ENCODE measurements at places on chromosomes 16 and 17.
A peak's percentile ranks its signal among the peaks of the same experiment; 100 is the strongest.

DNA sequence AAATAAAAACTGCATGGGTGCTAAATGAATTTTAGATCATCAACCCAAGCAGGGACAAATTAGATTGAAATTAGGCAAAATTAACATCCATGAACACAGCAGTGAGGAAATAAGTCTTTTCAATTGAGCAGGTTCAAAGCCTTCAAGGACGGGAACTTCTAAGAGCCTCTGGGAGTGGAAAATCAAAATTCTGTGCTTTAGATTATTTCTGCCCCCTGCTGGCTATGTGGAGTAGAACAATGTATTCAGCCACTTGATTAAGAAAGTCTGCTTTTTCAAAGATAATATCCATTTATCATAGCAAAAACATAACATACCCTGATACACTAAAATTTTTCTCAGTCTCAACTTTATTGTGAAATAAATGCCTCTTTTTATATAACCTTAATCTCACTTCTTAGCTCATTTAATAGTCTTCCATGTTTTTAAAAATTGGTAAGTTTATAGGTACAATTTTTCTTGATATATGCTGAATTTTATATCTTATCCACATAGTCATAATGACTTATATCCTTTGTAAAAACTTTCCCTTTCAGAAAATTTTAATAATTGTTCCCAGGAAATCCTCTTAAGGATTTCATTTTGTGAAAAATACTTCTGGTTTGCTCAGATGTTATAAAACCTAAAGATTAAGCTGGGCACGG is 28.1 kb upstream of the NOL11 start:
- H3K27ac ChIP-seq, result no peak overlapping the region
- H3K4me3 ChIP-seq, result no peak overlapping the region
- H3K36me3 ChIP-seq, result peaks cover 6% of the 10 kb centered on the region
- no peaks in the 10 kb centered on the region for H3K27me3 ChIP-seq
- no peak for DNase-seq

DNA sequence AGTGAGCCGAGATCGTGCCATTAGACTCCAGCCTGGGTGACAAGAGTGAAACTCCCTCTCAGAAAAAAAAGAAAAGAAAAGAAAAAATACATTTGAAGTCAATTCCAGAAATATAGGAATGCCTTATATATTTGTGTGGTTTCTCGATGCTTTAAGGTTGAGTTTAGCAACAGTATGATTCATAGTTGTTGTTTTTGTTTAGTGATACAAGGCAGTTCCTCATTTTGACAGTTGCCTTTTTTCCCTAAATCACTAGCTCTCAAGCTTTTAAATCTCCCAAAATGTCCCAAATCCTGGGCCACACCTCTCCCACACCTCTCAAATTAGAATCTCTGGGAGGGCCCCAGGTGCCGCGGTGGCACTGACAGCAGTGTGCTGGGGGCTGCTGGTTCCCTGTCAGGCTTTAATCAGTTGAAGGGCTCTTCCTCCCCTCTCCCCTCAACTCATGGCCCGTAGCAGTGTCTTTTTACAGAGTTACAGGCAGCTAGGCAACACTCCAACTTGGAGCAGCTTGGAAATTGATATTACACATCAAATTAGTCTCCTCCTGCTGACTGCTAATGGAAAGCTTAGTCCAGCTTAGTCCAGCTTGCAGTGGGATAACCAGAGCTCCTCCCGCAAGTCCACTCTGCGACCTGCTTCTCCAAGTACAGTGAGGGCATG is 58.4 kb downstream of the EPN2 start:
- H3K4me3 ChIP-seq, result no peak overlapping the region
- no peak overlapping the region for H3K27ac ChIP-seq
- no peaks in the 10 kb centered on the region for H3K36me3 ChIP-seq
- H3K4me1 ChIP-seq, result no peaks in the 10 kb centered on the region
- no peaks in the 10 kb centered on the region for H3K27me3 ChIP-seq

- no peak for DNase-seq
- H3K4me3 ChIP-seq, result no peak overlapping the region
- no peaks in the 10 kb centered on the region for H3K36me3 ChIP-seq
- no peaks in the 10 kb centered on the region for H3K27me3 ChIP-seq
- H3K4me1 ChIP-seq, result no peaks in the 10 kb centered on the region
These were observed 324.1 kb downstream of the ZFHX3 start for GRCh38 chr16:72723781-72724180.

DNA sequence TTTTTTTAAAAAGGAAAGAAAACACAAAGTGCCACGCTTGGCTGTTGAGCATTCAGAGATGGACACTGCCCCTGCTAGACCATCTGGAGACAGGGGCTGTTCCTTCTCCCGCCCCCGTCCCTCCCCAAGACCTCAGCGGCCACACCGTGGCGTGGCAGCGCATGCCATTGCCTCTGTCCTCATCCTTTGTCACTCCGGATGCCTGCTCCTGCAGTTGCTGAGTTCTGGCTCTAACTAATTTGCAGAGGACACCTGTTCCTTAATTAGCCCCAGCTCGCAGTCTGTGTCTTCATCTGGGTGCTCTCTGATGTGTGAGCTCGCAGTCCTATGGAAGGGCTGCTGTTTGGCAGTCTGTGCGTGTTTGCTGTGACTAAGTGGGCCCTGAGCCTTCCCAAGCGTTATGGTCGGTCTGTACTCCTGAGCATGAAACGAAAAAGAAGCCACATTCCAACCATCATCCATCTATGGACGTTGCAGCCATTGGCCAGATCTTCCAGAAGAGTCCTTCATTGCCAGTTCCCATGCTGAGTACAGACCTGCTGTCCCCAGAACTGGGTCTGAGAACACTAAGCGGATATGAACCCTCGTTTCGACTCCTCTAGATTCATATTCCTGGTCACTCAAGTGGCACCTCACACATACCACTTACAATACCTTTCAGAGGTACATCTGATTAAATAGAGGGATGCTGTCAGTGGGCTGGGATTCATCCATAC is 40.9 kb upstream of the NAT9 start:
- no peak overlapping the region for H3K27ac ChIP-seq
- H3K36me3 ChIP-seq, result no peaks in the 10 kb centered on the region
- no peak for DNase-seq
- H3K4me1 ChIP-seq, result no peaks in the 10 kb centered on the region

GRCh38 chr17:42720996-42721583 is 23.8 kb downstream of the EZH1 start:
- peaks cover 8% of the 10 kb centered on the region for H3K36me3 ChIP-seq
- DNase-seq, result no peak
- no peaks in the 10 kb centered on the region for H3K4me1 ChIP-seq
- no peaks in the 10 kb centered on the region for H3K27me3 ChIP-seq
- no peak overlapping the region for H3K27ac ChIP-seq

DNA sequence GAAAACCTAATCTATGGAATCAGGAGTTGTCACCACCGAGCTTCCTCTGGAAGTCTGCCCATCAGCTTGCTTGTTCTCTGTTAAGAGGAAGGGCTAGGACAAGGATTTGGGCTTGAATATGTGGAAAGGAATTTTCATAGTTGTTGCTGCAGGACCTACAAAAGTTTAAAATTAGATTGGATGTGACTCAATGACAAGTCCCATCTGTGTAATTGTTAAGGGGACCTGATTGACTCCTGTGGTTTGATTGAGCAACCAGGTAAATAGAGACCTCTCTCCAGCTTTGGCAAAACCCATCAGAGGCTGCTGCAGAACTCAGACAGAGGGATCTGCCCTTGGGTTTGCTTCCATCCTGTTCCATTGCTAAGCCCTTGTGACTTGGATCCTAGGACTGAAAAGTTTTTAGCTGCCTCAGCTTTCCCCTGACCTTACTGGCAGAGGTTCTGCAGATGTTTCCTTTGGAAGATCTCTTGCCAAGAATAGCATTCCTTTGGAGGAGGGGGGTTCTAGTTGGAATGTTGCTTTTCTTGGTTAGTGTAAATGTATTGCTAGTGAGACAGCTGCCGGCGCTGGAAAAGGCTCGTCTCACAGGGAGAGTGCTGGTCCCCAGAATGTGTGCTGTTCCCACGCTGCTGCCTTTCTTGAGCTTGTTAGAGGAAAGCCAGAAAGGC is 50.0 kb downstream of the SF3B3 start:
- no peak for DNase-seq
- no peaks in the 10 kb centered on the region for H3K4me1 ChIP-seq
- H3K27me3 ChIP-seq, result no peaks in the 10 kb centered on the region
- H3K4me3 ChIP-seq, result no peak overlapping the region
- H3K27ac ChIP-seq, result no peak overlapping the region
- peaks cover 47% of the 10 kb centered on the region for H3K36me3 ChIP-seq

- H3K27ac ChIP-seq, result no peak overlapping the region
- peak; percentile 69 for DNase-seq
- no peaks in the 10 kb centered on the region for H3K4me1 ChIP-seq
- H3K27me3 ChIP-seq, result no peaks in the 10 kb centered on the region
- no peaks in the 10 kb centered on the region for H3K36me3 ChIP-seq
- H3K4me3 ChIP-seq, result peak overlapping the region; percentile 29
These were observed 63.9 kb upstream of the DNAJA2 start for GRCh38 chr16:47037396-47037745.

GRCh38 chr16:48347191-48347865 is 37.9 kb downstream of the SIAH1 start:
- H3K27ac ChIP-seq, result no peak overlapping the region
- DNase-seq, result no peak
- no peak overlapping the region for H3K4me3 ChIP-seq

GRCh38 chr17:9830711-9831110 is 5.0 kb downstream of the GLP2R start:
- H3K4me3 ChIP-seq, result no peak overlapping the region
- H3K4me1 ChIP-seq, result no peaks in the 10 kb centered on the region
- no peak overlapping the region for H3K27ac ChIP-seq
- no peaks in the 10 kb centered on the region for H3K36me3 ChIP-seq

GRCh38 chr16:57151369-57151768 is 34.5 kb downstream of the PSME3IP1 start:
- H3K36me3 ChIP-seq, result no peaks in the 10 kb centered on the region
- H3K27me3 ChIP-seq, result no peaks in the 10 kb centered on the region
- peak overlapping the region; percentile 22 for H3K27ac ChIP-seq
- H3K4me1 ChIP-seq, result no peaks in the 10 kb centered on the region
- H3K4me3 ChIP-seq, result no peak overlapping the region

DNA sequence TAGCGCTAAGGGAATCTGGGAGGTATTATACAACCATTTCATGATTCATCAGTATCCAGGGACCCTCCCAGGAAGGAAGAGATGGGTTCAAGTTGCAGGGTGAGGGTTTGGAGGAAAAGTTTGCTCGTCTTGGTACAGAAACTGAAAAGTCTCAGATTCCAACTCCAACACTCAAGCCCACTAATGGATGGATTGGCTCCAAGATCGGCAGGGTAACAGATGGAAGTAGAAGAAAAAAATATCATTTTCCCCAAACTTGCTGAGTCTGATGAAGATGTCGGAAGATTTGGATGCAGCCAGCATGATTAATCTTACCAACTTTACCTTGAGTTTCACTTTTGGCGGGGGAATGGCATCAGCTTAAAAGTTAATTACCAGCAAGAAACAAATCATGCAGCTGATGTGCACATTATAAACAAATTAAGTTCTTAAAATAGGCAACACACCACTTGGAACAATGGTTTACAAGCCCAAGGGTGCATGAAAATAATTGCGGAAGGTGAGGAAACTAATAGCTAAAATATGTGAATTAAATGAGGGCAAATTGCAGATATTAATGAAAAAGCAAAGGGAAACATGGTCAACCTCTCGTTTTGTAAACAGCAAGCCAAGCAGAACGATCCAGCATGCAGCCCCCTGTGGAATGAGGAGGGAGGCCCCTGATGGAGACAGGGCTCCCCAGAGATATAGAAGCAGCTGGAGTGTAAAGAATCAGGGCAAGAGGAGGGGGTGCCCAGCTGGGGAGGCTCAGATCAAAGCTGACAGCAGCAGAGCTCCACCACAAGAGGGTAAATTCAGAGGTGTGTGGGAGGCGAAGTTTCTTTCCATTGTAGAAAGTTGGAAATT is 44.1 kb upstream of the GRIN2A start:
- no peak overlapping the region for H3K4me3 ChIP-seq
- no peaks in the 10 kb centered on the region for H3K27me3 ChIP-seq
- no peak overlapping the region for H3K27ac ChIP-seq

DNA sequence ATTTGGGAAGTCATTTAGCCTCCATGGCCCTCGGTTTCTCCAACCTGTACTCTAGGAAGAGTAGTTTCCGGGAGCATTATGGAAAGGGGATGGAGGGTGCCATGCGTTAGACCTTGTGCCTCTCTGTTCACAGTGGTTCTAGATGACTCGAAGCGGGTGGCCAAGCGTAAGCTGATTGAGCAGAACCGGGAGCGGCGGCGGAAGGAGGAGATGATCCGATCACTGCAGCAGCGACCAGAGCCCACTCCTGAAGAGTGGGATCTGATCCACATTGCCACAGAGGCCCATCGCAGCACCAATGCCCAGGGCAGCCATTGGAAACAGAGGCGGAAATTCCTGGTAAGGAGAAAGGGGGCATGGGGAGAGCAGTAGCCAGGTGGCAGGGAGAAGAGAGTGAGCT is 15.9 kb downstream of the NR1D1 start:
- peaks cover 46% of the 10 kb centered on the region for H3K36me3 ChIP-seq
- H3K27ac ChIP-seq, result no peak overlapping the region

GRCh38 chr17:78665952-78666920 is 89.0 kb upstream of the DNAH17 start:
- DNase-seq, result no peak
- H3K27me3 ChIP-seq, result no peaks in the 10 kb centered on the region
- no peaks in the 10 kb centered on the region for H3K36me3 ChIP-seq

DNA sequence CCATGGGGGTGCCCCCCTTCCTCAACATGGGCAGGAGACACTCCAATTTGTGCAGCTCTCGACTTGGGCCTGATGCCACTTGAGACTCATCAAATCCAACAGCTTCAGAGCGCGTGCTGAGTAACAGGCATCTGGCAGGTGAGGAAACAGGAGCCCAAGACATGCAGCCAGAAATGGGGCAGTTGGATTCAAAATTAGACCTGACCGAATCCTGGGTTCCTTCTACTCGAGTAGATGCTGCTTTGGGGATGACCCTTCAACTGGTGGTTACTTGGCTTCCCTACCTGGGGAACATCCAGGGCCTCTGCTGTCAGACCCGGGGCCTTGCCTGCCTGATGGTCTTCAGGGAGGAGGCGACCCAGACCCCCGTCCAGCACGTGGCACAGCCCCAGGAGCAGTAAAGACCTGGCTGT is 488 bp upstream of the NTN3 start:
- H3K4me3 ChIP-seq, result no peak overlapping the region
- no peak for DNase-seq
- H3K27ac ChIP-seq, result no peak overlapping the region
- H3K36me3 ChIP-seq, result no peaks in the 10 kb centered on the region
- H3K4me1 ChIP-seq, result no peaks in the 10 kb centered on the region
- H3K27me3 ChIP-seq, result peaks cover 5% of the 10 kb centered on the region

GRCh38 chr17:42893359-42893758 is 7.2 kb upstream of the G6PC1 start:
- no peaks in the 10 kb centered on the region for H3K27me3 ChIP-seq
- peak overlapping the region; percentile 65 for H3K27ac ChIP-seq
- peaks cover 23% of the 10 kb centered on the region for H3K4me1 ChIP-seq
- no peaks in the 10 kb centered on the region for H3K36me3 ChIP-seq
- no peak overlapping the region for H3K4me3 ChIP-seq

Data from pancreas (tissue), 10 donors.